ENCODE measurements at places on chromosomes 1 and 21. TPM values are rescaled to one million over a fixed set of nuclear protein-coding genes. Genes with fewer than 3 reads are reported as not detected.

DNA sequence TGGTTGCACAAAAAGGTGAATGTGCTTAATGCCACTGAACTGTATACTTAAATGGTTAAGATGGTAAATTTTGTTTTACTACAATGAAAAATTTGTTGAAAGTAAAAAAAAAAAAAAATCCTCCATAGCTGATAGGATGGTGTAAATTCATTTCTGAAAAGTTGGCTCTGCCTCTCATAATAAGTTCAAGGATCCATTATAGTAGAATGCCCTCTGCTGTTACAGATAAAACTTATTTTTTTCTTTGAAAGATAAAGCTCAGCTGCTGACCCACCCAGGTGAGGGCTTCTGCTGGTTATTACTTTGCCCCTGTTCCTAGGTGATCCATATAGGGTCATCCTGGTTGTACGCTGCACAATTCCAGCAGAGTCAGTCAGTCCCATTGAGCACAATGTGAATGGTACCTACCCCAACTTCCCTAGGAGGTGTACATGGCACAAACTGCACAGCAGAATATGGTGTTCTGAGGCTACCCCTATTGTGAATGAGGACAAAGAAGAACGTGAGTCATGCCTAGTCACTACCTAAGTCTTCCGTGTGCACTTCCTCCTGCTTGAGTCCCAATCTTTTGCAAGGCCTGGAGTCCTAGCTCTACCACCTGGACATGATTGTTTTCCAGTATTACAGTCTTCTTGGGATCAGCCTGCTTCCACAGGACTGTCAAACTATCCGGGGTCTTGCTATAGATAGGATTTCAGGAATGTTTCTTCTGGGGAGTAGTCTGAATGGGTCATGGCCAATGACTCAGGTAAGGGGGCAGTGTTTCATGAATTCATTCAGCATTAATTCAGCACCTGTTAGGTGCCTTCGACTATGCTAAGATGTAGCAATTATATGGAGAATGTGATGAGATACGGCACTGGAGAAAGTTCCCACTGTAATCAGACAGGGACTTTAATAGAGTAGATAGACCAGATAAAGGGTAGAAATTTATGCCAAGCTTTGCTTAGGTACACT is 20.8 kb upstream of the CD5L start:
- DNase-seq: no peak

GRCh38 chr1:33997127-33998036 is 133.5 kb downstream of the HMGB4 start:
- no peak for DNase-seq

- DNase-seq: no peak
Observed at GRCh38 chr1:175415129-175415712, 222.6 kb upstream of the KIAA0040 start.

Gene NBPF10
- 1.3 TPM for total RNA-seq

DNA sequence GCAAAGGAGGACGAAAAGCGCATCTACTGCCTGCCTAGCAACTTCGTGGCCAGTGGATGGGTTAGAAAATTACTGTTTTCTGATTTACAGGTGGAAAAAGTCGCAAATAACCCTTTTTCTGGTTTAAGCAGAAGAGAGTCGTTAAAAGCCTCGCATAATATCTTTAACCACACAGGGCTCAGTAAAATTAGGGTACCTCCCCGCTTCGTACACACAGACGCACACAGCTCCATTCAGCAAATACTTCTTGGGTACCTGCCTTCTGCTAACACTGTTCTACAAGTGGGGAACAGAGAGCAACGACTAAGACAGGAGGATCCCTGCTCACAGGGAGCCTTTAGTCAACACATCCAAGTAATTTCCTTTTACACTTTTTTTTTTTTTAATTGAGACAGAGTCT is 704 bp downstream of the ALG6 start:
- no peak for DNase-seq

Gene GJA9
- total RNA-seq: not detected

GRCh38 chr1:246000638-246001015 is 506.5 kb downstream of the SMYD3 start:
- no peak for DNase-seq

Measured in esophagus muscularis mucosa (tissue), 4 donors.